ENCODE measurements at places on chromosomes 13 and 19.

- DNase-seq = no peak
Observed at GRCh38 chr19:35618857-35619256, 6.3 kb downstream of the HAUS5 start.

DNA sequence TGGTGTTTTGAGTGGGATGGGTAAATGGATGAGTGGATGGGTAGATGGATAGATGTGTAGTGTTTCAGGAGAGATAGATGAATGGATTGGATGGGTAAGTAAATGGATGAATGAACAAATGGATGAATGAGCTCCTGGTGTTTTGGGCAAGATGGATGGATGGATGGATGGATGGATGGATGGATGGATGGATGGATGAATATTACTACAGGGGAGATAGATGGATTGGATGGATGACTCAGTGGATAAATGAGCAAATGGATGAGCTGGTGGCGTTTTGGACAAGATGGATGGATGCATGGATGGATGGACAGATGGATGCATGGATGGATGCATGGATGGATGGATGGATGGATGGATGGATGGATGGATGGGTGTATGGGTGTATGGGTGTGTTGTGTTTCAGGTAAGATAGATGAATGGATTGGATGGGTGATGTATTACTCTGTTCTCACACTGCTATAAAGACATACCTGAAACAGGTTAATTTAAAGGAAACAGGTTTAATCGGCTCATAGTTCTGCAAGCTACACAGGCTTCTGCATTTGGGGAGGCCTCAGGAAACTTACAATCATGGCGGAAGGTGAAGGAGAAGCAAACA lies 12.3 kb downstream of the ZSWIM4 start:
- DNase-seq = no peak

DNA sequence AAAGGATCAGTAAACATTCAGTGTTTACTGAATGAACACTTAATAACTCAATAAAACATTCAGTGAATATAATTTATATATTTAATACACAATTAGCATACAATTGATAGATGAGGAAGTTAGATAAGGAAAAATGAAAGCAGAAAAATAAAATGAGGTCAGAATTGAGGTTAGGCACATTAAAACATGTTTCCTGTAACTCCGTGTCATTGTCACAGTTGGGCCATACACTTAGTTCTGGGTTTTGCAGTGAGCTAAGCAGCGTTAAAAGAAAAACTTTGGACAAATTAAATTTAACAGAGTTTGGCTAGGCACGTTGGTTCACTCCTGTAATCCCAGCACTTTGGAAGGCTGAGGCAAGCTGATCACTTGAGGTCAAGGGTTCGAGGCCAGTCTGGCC lies 71.4 kb downstream of the MIPEP start:
- DNase-seq = no peak

GRCh38 chr19:23776507-23777205 lies 18.0 kb upstream of the ZNF681 start:
- DNase-seq = no peak

DNA sequence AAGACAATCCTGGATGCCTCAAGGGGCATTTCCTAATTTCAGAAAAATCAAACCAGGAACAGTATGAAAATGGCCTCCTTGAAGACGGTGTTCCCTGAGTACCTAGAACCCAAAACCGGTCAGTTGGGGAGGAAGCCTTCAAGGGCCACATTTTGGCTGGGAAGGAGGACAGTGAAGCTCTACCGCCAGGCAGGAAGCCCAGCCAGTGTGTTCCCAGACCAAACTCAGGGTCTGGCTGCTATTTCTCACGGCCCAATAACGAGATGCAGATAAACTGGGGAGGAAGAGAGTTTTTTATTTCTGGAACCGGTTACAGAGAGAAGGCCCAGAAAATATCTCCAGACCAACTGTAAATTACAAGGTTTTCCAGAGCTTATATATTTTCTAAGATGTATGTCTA lies 24.3 kb upstream of the CEACAM21 start:
- no peak for DNase-seq

DNA sequence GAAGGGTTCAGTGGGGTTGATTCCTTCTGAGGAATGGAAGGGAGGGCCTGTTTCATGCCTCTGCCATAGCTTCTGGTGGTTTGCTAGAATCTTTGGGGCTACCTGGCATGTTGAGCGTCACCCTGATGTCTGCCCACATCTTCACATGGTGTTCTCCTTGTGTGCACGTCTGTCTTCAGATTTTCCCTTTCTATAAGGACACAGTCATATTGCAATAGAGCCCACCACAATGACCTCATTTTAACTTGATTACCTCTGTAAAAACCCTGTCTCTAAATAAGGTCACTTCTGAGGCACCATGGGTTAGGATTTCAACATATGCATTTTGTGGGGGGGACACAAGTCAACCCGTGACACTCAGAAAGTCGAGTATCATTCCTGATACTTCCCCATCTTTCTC lies 257.9 kb downstream of the COG6 start:
- no peak for DNase-seq

GRCh38 chr19:36128392-36128736 lies 11.5 kb upstream of the CAPNS1 start:
- DNase-seq = no peak

DNA sequence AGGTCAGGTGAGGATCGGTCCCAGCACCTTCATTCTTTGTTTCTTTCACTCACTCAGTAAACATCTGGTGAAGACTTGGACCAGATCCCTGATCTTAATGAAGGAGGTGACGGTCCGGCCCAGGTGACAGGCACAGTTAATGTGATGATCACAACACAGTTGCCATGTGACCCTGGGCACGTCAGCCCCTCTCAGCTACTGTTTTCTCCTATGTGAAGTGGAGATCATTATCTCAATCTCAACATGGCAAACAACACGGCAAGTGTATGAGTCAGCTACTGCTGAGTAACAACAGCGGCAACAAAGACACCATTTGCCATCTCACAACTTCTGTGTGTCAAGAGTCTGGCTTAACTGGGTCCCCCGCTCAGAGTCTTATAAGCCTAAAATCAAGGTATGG lies 74.6 kb downstream of the GNG7 start:
- no peak for DNase-seq

DNA sequence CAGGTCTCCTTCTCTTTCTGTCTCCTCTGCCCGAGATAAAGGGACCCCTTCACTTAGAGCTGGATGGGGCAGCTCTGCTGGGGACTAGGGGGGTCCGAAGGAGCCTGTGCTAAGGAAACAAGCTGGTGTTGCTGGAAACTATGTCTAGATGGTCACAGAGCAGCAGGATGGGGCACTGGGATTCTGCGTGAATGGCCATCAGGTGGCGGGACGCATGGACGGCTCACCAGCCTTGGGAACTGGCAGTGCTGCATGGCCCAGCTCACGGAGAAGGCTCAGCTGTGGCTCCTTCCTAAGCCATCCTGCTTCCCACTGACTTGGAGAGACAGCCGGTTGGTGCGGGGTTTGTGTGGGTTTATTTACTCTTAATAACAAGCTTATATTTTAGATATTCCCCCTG lies 411.8 kb downstream of the ZNF536 start:
- DNase-seq = no peak

GRCh38 chr13:113052206-113052605 lies 53.4 kb upstream of the F7 start:
- DNase-seq = no peak

- no peak for DNase-seq
Observed at GRCh38 chr13:91381371-91381770, 17.1 kb upstream of the GPC5 start.

DNA sequence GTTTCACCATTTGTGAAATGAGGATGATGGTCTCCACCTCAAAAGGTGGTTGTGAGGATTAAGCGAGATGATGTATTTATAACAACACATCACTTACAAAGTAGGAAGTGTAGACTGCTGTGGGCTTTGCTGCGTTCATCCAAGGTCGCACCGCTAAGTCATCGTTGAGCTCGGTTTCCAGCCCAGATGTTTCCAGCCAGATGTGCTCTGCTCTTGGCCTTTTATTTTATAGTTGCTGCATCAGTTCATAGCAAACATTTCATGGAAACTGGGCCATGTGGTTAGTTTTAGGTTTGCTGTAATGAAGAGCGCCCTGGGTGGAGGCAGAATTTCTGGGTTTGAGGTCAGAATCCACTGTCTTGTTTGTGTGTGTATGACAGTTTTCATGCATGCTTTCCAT lies 76.5 kb upstream of the RNF113B start:
- DNase-seq = no peak

GRCh38 chr19:58058467-58058866 lies 615 bp upstream of the ZNF135 start:
- DNase-seq = no peak

GRCh38 chr19:4923276-4923747 lies 14.0 kb downstream of the UHRF1 start:
- no peak for DNase-seq

DNA sequence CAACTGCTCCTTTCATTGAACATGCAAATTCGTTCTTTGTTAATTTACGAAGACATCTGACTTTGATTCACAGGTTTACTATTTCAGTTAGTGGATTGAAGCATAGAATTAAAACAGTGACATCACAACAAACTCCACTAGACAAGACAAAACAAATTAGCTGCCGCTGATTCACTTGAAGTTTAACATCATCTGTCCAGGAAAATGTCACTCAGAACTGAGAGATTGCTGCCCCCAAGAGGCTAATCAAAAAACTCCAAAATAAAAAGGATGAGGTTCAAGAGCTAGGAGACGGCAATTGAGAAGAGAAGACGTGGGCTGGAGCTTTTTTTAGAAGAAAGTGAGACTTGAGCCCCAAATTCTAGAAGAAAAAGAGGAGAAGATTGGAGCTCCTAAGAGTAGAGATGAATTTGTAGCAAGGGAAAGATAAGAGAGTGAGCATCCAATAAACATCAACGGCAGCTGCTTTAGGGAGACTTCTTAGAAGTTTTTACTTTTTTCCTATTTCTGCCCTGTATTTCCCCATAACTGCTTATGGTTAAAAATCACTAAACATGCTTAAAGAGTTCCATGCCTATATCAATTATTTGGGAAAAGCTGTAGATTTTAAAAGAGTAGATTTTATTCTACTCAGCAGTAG lies 40.8 kb upstream of the TPP2 start:
- DNase-seq = peak; percentile 17

DNA sequence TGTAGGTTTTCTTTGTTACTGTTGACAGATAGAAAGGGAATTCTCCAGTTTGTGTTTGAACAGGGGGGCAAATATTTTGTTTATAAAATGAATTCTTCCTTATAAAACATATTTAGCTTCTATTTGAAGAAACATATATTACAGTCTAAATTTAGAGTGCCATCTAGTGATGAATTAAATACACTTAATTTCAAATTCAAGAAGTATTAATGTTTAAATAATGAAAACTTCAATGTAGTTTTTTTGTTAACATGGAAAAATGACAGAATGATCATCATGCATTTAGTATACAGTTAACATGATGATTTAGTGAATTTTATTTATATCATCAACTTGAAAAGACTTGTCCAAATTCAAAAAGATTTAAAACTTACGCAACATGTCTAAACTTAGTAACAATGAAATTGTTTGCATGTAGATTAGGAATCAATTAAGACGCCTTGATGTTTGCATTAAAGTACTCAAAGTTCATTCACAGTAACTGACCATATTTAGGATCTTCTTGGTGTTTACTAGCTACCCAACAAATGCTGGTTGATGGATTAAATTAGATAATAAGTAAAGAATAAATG lies 765.9 kb upstream of the SLITRK1 start:
- DNase-seq = no peak

- DNase-seq = no peak
Observed at GRCh38 chr13:91359631-91360030, 12.1 kb downstream of the MIR17HG start.

DNA sequence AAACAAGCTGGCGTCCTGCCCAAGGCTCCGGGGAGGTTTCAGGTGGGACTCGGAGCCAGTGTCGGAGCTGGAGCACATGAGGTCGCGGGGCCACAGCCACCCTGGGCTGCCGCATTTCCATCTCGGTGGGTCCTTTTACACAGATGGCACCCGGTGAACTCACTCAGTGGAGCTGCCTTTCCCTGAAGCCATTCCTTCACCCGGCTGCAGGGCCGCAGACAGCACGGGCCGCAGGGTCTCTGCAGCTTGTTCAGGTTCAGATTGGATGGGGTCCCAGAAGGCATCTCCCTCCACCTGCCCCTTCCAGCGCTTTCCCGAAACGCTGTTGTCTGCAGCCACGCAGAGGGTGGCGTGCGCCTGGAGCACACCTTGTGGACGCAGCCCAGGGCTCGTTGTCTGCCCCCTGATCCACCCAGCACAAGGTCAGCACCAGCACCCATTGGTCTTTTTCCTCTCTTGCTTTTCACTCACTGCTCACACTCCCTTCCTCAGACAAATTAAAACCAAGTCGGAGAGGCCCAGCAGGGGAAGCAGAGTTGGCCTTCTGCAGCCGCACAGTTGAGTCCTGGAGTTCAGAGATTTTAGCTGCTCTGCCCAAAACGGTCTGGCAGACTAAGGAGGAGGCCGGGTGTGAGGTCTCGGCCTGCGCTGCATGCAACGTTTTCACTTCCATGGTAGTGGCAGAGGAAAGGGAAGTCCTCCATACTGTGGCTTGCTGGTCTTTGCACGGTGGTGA lies 18.1 kb downstream of the MCF2L start:
- DNase-seq = no peak

DNA sequence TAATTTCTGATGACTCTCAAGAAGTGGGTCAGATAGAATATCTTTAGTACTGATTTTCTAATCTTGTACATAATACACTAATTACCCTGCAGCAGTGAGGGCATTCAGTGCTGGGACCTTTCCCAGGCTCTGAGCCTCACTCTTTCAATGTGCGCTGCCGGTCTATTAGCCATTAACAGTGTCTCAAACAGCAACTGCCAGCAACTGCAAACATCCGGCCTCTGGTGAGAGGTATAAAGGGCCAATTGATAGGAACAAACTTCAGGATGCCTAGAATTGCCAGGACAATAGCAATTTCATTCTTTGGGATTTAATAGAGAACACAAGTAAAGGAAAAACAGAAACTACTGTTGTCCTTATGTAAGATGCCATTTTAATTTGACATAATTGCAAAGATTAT lies 604.4 kb upstream of the SPRY2 start:
- DNase-seq = no peak

- DNase-seq = no peak
Observed at GRCh38 chr13:86946734-86947133, 724.4 kb upstream of the SLITRK5 start.

DNA sequence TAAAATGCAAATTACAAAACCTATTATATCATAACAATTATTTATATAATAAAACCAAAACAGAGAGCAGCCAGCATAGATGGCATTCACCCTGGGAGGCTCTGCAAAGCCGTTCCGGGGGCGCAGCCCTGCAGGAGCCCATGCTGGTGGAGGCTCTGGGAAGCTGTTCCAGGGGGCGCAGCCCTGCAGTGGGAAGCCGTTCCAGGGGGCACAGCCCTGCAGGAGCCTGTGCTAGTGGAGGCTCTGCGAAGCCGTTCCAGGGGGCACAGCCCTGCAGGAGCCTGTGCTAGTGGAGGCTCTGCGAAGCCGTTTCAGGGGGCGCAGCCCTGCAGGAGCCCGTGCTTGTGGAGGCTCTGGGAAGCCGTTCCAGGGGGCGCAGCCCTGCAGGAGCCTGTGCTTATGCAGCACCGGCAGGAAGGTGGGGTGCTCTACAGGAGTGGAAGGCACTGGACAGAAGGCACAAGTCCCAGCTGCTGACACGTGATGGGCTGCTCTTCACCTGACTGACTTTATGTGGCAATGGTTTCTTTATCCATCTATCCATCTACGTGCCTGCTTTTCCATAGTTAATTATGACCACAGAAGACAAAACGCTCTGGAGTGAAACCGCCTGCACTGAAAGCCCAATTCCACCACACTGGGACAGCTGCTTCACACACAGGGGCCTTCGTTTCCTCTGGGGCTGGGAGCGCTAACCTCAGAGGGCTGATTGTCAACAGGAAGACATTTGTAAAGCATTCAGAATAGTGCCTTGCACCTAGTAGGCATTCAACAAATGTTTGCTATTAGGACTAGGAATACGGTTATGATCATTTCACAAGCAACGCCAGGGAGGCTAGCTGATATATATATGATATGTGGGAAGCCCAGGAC lies 23.7 kb downstream of the PCID2 start:
- DNase-seq = no peak
